NCI-H1417 treated with DMSO at 0.1 percent for 48 hours (cell line): ENCODE measurements at places on chromosomes 5 and 9.

DNA sequence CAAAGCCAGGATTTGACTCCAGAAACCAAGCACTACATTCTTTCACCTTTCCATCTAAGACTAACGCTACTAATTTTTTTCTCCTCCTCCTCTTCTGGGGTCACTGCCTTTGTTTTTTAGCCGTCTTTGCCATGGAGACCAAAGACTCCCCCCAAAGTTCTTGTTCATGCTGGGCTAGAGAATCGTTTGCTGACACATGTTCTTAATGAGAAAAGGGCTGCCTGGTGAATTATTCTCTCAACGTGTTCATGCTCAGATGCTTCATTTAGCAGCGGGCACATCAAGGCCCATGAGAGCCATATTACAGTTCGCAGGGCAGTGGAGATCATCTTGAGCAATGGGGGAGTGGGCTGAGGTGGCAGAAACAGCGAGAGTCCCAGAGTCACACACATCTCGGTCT, 134.9 kb downstream of the SLIT3 start:
- no peak for DNase-seq

DNA sequence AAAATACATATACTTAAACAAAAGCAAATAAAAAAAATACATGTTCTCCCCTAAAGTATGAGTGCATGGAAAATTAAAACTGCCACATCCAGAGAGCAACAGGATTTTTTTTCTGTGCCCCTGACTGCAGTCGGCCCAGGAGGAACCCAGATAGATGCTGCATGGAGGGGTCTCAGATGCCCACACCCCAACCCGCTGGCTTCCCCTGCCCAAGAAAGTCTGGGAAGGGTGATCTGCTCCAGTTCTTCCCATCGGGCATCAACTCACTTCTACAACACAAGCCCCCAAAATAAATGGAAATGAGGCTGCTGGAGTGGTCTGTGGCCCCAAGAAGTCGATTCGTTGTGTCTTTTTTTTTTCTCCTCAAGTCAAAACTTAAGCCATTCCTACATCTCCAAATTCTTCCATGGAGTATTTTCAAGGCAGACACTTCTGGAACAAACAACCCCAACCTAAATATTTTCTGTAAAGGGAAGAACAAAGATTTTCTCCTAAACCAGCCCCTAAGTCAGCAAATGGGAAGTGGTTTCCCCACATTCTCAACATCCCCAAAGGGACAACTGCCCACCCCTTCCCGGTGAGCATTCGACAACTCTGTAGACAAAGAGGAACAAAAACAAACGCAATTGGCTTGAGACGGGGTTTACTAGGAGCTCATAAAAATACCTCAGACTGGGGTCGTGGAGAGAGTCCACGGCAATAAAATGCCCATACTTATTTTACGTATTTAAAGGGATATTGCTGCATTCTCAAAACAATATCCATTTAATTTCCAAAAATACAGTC, 46.7 kb downstream of the ROR2 start:
- DNase-seq: no peak

DNA sequence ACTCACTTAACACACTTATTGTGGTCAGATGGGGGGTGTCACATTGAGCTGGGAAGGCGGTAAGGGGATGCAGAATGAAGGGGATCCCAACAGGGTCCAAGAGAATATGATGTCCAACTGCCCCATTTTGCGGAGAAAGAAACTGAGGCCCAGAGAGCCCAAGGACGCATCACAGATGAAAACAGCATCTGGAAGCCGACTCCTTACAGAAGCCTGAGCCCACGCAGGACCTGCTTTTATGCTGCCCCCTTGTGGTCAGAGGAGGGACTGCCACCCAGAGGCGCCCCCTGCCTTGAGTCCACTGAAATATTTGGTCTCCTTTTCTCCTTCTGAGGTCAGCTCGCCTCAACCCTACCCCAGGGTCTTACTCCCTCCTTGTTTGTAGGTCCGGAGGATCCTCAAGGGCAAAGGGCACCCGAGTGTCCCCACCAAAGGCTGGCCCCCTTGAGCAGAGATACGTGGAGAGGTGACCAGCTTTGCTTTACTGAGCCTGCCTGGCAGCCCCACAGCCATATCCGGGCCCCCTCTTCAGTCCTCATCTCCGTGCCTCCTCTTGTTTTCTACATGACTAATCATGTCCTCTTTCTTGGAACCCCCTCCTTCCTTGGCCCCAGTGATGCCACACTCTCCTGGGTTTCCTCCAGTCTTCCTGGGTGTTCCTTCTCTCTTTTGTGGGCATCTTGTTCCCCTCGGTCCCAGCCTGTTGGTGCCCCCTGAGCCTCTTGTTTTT, 30.0 kb upstream of the TTLL11 start:
- DNase-seq: peak; percentile 10

DNA sequence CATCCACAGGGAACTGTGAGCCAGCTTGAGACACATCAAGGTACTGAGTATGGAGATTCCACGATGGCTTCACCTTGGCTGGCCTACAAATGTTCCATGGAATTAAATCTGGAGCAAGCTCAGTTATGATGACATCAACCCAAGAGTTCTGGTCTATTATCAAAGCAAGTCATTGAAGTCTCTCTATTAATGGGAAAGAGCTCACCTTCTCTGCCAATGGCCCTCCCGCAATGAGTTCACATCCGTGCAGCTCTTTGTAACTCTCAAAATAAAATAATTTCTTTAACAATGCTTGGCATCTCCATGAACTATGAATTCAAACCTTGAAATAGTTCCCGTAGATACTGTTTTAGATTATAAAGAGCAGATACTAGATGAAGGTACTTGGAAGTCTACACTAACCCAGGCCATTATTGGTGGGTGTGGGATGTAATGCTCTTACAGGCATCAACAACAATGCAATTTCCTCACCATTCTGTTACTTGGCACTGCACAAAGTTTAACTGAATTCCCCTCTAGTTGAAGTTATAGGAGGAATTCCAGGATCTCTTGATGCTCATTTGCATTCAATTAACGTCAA, 55.4 kb downstream of the ZNF474 start:
- no peak for DNase-seq

DNA sequence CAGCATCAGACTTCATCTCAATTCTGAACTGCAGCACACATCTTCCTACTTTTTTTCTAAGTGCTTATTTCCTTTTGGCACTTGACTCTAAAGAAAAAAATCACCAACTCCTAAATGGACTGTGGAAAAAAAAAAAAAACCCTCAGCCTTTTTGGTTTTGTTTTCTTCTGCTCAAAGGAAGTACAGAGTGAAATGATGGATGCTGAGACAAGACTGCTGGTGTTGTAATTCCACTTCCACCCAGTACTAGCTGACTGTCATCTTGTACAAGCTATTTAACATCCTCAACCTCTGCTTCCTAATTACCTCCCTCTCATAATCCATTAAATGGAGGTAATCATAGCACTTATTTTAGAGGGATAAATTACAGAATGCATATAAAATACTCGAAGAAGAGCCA, 171.5 kb upstream of the GNA14 start:
- no peak for DNase-seq

DNA sequence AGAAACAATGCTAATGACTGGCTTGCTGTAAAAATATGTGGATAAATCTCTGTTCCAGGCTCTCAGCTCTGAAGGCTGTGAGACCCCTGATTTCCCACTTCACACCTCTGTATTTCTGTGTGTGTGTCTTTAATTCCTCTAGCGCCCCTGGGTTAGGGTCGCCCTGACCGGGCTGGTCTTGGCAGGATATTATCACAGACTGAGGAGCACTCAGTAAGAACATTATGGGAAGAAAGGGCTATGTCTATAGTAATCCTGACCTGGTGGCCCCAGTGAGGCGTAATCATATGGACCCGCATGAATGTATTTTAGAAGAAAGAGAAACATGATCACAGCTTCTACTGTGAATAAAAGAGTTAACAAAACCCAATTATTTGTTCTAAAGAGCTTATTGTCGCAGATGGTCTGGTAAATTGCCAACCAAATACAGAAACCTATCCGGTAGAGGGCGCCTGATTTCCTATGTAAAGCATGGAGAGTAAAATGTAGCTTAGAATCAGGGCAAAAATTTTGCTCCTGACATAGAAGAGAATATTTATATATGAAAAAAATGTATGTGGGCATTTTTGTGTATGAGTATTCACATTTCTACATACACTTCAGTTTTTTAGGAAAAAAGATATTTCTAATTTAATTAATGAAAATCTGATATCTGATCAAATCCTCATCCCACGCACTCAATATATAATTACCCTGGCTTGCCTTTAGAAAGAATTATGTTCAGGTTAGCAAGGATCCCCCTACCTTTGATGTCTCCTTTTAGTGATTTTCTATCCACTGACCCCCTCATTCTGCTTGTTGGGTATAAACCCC, 5.8 kb upstream of the IFNA1 start:
- DNase-seq: no peak

DNA sequence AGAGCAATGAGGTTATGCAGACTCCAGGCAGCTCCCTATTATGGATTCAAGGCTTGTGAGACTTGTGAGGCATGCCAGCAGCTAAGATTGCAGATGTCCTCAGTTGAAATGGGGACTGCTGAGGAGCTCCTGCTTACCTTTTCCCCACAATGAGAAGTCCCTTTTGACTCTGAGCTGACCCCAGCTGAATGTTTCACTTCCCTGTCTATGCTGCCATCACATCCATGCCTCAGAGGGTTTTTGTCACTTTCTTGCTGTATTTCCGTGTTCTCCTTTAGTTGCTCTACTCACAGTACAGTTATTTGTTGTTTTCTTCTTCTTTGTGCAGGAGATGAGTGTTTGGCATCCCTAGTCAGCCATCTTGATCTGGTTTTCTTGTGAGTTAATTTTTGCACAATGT, 18.8 kb upstream of the OR2S2 start:
- DNase-seq: no peak

- no peak for DNase-seq
These were observed 27.3 kb downstream of the NME5 start for GRCh38 chr5:138111937-138112336.

- DNase-seq: no peak
These were observed 116.9 kb downstream of the ARRDC3 start for GRCh38 chr5:91266184-91266705.

DNA sequence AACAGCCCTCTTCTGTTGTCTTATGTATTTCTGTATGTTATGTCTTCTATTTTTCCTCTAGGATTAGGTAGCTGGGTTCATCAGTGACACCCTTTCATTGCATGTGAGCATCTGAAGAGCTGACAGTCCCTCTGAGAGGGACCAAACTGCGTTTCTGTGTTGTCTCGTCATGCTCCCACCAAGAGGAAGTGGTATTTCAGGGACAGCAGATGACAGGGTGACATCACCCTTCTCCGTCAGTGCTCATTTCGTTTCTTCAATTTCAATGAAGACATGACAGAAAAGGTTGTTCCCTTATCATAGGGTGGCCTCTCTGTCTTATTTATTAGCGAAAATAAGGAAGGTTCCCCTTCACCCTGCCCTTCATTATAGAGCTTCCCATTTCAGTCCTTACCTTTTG, 225.9 kb upstream of the NR4A3 start:
- DNase-seq: no peak

DNA sequence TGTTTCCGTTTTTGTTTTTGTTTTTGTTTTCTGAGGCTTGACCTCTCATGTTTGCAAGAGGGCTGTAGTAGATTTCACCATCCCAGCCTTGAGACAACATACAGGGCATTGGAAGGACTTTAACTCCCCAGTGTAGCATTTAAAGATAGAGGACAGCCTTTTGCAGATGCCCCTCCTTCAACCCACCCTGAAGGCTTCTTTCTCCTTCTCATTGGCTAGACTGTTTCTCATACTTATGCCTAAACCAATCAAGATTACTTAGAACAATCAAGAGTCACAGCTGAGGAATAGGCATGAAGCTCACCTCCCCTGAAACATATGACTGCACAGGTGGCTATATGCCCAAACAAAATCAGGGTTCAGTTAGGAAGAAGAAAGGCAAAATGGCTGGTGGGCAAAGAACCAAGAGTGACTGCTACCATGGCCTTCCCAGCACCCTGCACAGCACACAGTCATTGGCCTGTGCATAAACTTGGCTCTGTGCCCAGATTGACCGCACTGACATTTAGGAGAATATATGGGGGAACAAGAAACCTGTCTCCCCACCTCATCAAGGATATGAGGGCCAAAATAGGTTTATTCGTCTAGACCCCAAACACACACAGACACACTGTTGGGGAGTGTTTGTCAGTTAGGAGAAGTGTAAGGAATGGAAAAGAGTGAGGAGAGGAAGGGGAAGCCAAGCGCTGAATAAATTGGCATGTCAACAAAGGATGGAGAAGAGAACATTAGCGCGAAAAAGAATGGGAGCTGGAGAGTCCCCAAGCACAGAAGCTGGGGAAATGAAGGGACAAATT, 137.3 kb upstream of the RANBP3L start:
- no peak for DNase-seq

- no peak for DNase-seq
These were observed 124.8 kb downstream of the MEF2C start for GRCh38 chr5:88758184-88758583.

- DNase-seq: no peak
These were observed 47.4 kb upstream of the MEF2C start for GRCh38 chr5:88930335-88930734.

DNA sequence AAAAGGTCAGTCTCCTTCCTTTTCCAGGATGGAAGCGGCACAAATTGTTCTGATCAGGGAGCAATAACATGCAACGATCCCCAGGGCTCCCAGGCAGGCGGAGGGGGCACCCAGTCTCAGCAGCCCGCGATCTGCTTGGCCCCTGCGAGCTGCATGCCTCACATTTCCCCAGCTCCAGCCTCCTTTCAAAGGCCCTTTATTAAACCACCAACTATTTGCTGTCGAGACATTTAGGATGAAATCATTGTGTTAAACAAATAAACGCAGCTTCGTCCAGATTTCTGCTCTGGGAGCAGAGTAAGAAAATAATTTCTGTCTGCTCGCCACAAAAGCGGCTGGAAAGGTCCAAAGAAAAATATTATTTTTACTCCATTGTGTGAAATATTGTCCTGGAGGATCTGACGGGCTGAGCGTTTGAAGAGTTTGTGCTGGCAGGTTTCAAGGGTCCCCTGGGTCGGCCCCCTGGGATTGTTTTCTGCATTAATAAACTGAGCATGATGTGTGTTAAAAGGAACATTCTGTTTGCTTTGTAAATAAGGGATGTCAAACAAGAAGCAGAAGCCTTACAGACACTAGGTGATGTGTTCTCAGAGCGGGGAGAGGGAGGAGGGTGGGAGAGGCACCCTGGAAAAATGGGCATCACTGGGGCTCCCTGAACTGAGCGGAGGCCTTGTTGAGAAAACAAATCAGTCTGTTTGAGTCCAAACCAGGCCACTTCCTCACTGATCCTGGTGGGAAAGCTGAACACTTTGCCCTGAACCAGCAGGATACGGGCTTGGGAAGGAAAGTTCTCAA, 110.1 kb downstream of the FOXD1 start:
- DNase-seq: peak; percentile 13

DNA sequence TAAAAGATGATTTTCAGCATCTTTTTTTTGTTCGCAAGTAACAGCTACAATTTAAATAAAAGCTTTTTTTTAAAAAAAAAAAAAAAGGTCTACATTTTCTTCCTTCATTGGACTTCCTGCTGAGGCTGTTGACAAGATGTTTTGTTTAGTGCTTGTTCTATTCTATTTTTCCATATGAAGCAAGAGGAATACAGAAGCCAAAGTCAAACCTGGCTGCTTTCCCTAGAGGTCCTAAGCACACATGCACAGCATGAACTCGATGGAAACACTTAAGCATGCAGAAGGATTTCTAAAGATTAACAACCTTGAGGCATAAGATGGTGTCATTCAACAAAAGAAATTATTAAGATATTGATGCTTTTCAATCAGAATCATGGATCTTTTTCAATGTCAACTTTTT, 105.1 kb downstream of the ADCY2 start:
- DNase-seq: no peak

GRCh38 chr5:160254706-160255105, 25.4 kb downstream of the FABP6 start:
- DNase-seq: no peak

GRCh38 chr5:59800347-59800893, 93.1 kb downstream of the PDE4D start:
- DNase-seq: no peak

- no peak for DNase-seq
These were observed 14.3 kb downstream of the TTC1 start for GRCh38 chr5:160023007-160023907.
